ENCODE measurements at places on chromosomes 6 and 20.

GRCh38 chr20:40633123-40633850 lies 55.7 kb downstream of the MAFB start:
- H3K4me1 ChIP-seq = no peaks in the 10 kb centered on the region
- no peak overlapping the region for H3K4me3 ChIP-seq
- H3K27ac ChIP-seq = no peak overlapping the region
- H3K27me3 ChIP-seq = no peaks in the 10 kb centered on the region
- no peak for DNase-seq
- no peaks in the 10 kb centered on the region for H3K36me3 ChIP-seq

DNA sequence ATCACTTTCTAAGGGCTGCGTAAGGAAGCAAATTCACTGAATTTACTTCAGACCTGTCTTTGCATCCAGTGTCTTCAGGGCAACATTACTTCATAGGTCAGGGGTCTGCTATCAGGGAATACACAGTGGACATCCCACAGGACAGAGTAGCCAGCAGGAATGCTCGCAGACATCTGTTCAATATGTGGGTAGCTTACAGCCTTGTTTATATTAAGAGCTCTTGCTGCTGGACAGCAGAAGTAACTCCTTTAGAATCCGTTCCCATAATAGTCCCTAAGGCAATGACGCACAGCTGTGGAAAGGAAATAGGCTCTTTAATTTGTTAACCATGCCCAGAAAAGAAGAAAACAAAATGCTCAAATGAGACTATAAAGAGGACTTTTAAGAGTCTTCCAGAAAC lies 198.7 kb downstream of the MOXD1 start:
- H3K4me3 ChIP-seq = no peak overlapping the region
- H3K27me3 ChIP-seq = no peaks in the 10 kb centered on the region
- H3K27ac ChIP-seq = no peak overlapping the region

DNA sequence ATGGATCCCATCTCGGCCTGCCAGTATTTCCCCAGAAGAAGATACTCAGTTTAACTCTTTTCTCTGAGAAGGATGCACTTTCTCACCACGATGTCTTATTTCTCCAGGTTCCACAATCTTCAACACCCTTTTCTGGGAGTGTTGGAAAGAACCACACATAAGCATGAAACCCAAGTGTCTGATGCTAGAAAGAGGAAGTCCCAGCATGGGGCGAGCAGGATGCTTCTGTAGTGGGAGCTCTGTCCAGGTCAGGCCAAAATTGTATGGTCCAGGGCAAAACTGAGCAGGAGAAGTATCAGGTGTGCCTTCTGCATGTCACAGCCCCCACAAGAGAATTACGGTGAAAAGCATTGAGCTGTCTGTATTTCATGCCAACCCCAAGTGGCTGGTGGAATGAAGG lies 11.0 kb downstream of the TREM1 start:
- H3K27ac ChIP-seq = no peak overlapping the region
- H3K4me1 ChIP-seq = peaks cover 11% of the 10 kb centered on the region
- H3K27me3 ChIP-seq = no peaks in the 10 kb centered on the region
- no peak overlapping the region for H3K4me3 ChIP-seq
- H3K36me3 ChIP-seq = no peaks in the 10 kb centered on the region

DNA sequence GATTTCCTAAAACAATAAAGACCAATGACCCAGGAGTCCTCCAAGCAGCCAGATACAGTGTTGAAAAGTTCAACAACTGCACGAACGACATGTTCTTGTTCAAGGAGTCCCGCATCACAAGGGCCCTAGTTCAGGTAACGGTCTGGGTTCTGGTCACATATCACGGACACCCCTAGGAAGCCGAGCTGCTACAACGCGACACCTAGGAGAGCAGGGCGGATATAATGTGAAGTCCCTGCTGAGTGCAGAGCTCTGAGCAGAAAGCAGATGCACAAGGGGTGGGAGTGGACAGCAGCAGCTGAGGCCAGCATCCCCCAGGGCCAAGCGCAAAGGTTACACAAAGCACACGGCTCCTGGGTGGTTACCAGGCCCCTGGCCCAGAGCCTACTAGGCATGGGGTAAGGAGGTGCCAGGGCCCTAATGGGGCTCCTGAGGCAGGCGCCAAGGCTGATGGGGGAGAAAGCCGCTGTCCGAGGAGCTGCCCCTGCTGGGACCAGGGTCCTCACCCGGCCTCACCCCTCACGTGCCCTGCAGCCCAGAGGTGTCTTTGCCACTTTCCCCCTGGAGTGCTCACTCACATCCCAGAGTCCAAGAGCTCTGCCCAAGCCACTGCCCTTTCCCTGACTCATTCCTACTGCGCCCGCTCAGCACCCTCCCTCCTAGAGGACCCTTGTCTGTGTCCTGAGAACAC lies 8.4 kb downstream of the CST7 start:
- peaks cover 4% of the 10 kb centered on the region for H3K4me1 ChIP-seq
- no peaks in the 10 kb centered on the region for H3K27me3 ChIP-seq
- no peaks in the 10 kb centered on the region for H3K36me3 ChIP-seq
- H3K4me3 ChIP-seq = no peak overlapping the region
- H3K27ac ChIP-seq = no peak overlapping the region

DNA sequence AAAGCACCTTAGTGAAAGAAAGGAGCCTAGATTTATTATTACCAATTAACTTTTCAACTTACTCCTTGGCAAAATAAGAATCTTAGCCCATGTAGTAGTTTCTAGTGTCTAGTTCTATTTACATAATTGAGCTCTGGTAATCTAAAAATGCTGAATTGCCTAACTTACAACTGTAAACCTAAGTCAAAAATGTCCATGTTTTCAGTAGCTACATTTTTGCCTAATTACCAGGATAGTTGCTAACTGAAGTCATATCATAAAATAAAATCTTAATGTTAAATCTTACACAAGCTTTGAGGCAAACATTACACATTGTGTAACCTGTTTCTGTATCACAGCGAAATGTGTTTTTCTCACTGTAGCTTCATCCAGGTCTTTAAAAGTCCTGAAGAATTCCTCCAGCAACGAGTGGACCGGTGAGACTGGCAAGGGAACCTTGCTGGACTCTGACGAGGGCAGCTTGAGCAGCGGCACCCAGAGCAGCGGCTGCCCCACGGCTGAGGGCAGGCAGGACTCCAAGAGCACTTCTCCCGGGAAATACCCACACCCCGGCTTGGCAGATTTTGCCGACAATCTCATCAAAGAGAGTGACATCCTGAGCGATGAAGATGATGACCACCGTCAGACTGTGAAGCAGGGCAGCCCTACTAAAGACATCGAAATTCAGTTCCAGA lies 7.6 kb upstream of the CLDN20 start:
- H3K4me3 ChIP-seq = no peak overlapping the region
- peaks cover 76% of the 10 kb centered on the region for H3K36me3 ChIP-seq
- H3K27ac ChIP-seq = no peak overlapping the region
- H3K4me1 ChIP-seq = no peaks in the 10 kb centered on the region
- H3K27me3 ChIP-seq = no peaks in the 10 kb centered on the region
- no peak for DNase-seq

- no peaks in the 10 kb centered on the region for H3K27me3 ChIP-seq
- H3K4me3 ChIP-seq = no peak overlapping the region
- no peak for DNase-seq
- no peak overlapping the region for H3K27ac ChIP-seq
- H3K4me1 ChIP-seq = peaks cover 9% of the 10 kb centered on the region
Measured at GRCh38 chr6:161747506-161747905, 473.6 kb upstream of the AGPAT4 start.

DNA sequence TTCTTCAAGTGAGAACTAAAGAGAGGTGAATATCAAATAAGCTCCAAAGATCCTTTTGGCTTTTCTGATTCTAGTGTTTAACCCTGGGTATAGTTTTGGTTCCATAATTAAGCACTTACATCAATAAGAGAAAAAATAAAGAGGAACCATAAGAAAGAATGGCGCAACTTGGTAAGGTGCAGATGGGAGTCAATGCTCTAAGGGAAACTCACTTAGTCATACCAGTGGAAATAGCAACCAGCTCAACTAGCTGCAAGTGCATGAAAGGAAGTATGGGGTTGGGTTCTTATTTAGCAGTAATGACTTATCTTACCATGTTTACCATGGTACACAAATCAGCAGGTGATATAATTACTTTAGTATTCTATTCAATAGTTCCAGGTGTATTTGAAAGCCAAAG lies 296.5 kb upstream of the RUNX2 start:
- peak; percentile 58 for DNase-seq
- H3K27ac ChIP-seq = no peak overlapping the region
- H3K27me3 ChIP-seq = no peaks in the 10 kb centered on the region
- no peak overlapping the region for H3K4me3 ChIP-seq

DNA sequence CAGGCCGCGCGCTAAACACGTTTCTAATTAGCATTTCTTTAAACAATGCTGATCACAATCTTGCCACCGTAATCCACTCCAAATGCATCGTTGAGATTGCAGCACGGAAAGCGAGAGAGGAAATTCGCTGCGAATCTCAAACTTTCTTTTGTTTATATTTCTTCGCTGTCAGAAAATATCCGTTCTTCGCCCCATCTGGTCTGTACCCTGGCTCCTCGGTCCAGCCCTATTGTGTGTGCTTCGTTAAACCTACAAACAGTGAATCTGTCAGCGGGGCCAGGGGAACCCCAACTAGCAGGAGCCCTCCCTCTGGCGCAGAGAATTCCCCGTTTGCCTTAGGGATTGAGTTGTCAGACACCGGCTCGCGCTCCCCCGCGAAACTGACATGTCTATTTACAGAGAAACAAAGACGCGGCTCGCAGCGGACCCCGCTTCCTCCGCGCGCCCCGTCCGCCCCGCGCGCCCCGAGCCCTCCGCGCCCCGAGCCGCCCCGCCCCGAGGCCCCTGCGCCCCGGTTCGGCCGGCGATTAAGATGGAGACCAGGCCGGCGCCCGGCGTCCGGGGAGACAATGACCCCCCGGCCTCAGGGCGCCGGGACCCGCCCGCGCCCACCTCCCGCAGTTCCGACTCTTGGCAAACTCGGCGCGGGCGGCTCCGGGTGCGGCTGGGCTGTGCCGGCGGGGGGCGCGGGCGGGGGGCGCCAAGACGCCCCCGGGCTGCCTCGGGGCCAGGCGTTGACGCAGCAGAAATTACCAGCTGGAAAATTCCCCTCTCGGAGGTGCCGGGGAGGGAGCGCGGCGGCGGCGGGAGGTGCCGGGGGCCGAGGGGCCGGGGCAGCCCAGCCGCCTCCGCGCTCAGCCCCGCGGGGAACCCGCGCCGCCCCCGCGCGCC lies 874 bp downstream of the ZBTB46 start:
- H3K27me3 ChIP-seq = peaks cover 3% of the 10 kb centered on the region
- no peak overlapping the region for H3K27ac ChIP-seq
- H3K4me3 ChIP-seq = peak overlapping the region; percentile 75
- H3K36me3 ChIP-seq = no peaks in the 10 kb centered on the region
- H3K4me1 ChIP-seq = peaks cover 23% of the 10 kb centered on the region
- no peak for DNase-seq

DNA sequence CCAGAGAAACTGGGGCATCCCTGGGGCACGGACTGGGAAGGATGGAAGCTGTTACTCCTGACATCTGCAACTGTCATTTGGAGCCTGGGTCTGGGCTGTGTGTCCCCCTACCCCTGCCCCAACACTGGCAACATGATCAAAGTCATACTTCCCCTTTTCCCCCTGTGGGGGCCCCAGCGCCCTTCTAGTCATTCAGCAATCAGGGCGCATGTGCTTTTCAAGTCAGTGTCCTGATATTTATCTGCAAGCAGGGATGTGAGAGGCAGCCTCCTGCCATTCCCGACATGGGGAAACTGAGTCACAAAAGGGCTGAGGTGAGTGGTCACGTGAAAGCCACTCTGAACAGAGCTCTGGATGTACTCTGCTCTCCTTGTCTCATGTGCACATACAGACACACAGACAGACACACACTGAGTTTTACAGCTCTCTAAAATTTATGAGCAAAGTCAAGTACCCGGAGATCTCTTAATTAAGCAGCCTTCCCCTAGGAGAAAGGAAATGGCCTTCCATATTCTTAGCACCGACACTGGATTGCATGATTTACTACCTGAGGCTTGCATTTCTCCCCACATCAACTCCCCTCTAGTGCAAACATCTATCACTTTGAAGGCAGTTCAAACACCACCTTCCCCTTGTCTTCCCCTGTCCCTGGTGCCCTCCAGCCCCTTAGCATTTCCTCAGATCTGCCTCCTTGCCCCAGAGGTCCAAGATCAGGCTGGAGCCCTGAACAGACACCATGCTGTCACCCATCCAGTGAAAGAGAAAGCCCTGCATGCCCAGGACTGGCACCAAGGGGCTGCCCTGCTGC lies 170.7 kb downstream of the CDC5L start:
- no peak overlapping the region for H3K4me3 ChIP-seq
- peak; percentile 64 for DNase-seq
- no peaks in the 10 kb centered on the region for H3K27me3 ChIP-seq
- peaks cover 30% of the 10 kb centered on the region for H3K4me1 ChIP-seq
- H3K27ac ChIP-seq = no peak overlapping the region

DNA sequence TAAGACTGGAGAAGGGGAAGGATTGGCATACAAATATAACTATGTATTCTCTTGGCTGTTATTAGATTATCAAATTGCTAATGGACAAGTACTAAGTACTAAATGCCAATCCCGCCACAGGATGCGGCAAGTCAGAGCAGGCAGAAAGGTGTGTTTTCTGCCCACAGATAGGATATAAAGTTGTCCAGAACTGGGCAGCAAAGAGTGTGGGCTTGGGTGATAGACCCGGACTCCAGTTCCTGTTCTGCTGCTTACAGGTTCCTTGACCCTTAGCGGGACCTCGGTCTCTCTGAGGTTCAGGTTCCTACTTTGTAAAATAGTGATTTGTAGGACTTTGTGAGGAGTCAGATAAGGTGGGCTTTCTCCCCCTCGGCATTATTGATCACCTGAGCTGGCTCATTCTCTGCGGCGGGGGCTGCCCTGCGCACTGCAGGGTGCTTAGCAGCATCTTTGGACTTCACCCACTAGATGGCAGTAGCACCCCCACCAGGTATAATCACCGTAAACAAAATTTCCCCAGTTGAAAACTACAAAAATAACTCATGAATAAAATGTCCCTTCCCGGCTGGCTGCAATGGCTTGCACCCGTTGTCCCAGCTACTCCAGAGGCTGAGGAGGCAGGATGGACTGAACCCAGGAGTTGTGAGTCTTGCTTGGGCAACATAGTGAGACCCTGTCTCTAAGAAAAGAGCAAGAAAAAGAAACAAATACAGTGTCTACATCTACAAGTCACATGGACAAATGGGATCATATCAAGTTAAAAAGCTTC lies 193.1 kb downstream of the DOK5 start:
- peak; percentile 26 for DNase-seq
- H3K36me3 ChIP-seq = no peaks in the 10 kb centered on the region
- H3K27ac ChIP-seq = no peak overlapping the region
- H3K4me1 ChIP-seq = peaks cover 3% of the 10 kb centered on the region
- no peak overlapping the region for H3K4me3 ChIP-seq
- H3K27me3 ChIP-seq = peaks cover 6% of the 10 kb centered on the region

DNA sequence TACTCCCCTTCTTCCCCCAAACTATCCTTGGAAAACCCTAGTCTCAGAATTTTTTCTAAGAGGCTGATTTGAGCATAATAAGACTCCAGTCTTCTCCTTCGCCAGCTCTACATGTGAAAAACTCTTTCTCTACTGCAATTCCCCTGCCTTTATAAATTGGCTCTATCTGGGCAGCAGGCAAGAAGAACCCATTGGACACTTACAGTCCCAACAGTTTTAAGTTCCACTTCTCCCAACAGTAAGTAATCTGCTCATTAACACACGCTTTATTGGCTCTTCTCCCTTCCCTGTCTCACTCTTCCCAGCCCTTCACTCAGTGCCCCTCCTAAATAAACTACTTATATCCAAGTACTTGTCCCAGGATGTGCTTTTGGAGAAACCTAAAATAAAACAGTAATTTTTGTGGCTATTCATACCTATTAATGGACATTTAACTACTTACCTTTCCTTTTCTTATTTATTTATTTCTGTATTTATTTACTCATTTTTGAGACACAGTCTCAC lies 11.1 kb upstream of the DDR1 start:
- H3K4me1 ChIP-seq = peaks cover 6% of the 10 kb centered on the region
- H3K27ac ChIP-seq = no peak overlapping the region
- no peaks in the 10 kb centered on the region for H3K36me3 ChIP-seq
- no peak for DNase-seq
- H3K27me3 ChIP-seq = no peaks in the 10 kb centered on the region
- no peak overlapping the region for H3K4me3 ChIP-seq
